ENCODE measurements at places on chromosomes 2 and 18. TPM values are rescaled to one million over a fixed set of nuclear protein-coding genes. Genes with fewer than 3 reads are reported as not detected.

DNA sequence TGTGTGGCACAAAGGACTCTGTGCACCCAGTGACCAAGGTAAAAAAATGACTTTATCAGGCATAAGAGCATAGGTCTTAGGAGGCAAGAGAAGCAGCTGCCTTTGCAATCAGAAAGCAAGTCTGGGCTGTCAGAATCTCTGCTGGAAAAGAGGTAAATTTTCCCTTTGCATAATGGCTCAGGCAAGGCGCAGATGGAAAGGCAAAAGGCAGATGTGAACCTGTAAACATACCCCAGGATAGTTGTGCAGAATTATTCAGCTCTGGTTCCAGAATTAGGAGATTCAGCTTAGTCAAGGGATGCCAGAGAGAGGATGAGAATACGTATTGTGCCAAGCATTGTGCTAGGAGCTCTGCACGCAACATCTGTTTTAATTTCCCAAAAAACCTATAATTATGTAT lies 258.7 kb downstream of the CLIP4 start:
- no peak for DNase-seq

ABHD1 gene
- polyA plus RNA-seq = 1.0 TPM

DNA sequence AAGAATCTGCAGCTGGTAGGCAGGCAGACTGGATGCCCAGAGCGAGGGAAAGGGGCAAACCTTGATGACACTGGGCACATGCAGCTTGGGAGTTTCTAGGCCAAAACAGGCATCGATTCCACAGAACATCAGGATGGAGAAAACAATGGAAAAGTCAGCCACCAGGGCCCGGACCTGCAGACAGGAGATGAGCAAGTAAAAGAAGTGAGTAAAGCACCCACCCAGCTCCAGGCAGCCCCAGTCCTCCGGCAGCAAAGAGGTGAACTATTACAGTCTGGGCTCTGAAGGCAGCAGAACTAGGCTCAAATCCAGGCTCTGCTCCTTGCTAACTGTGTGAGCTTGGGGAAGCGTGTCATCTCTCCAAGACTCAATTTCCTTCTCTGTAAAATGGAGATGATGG lies 36.6 kb downstream of the MTHFD2 start:
- no peak for DNase-seq

CBLN2 gene
- 0.32 TPM for polyA plus RNA-seq

MAP2 gene
- polyA plus RNA-seq = 0.43 TPM

GRCh38 chr18:44724105-44724778 lies 43.6 kb downstream of the SETBP1 start:
- no peak for DNase-seq

All from A549 (cell line).